ENCODE measurements at places on chromosomes 11 and 22.

- peak; percentile 27 for DNase-seq
Observed at GRCh38 chr11:32829157-32829679, 509 bp upstream of the PRRG4 start.

DNA sequence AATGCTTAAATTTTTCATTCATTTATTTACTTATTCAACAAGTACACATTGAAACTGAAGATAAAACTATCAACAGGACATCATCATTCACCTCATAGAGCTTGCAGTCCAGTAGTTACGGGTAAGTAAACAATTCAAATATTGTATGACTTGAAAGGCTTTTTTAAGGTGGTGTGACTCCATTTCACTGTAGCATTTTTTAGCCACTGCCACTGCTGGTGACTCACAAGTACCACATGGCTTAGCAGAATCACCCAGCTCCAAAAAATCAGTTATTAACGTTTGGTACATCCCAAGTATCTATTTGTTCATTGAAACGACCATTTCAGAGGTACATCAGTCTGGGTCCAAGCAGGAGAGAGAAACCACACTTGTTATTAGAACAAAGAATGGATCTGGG lies 427.9 kb upstream of the DDI1 start:
- DNase-seq: no peak

- DNase-seq: no peak
Observed at GRCh38 chr22:31952472-31952871, 8.1 kb downstream of the YWHAH start.

DNA sequence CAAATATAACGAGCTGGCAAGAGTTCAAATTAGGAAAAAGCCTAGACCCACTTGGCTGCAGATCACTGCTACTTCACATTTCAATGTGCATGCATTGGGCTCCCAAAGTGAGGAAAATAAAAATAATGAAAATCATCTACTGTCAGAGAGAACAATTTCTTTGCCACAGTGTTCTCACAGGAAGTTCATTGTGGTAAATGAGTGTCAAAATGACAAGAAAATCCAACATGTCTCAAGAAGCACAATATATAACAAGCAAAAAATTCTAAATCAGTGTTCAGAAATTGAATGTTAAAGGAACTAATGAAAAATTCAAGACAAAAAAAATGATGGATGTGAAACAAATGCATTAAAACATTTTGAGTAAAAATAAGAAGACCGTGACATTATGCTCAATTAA lies 31.3 kb downstream of the RCN1 start:
- no peak for DNase-seq

GRCh38 chr11:114176321-114176720 lies 116.8 kb downstream of the ZBTB16 start:
- DNase-seq: no peak

DNA sequence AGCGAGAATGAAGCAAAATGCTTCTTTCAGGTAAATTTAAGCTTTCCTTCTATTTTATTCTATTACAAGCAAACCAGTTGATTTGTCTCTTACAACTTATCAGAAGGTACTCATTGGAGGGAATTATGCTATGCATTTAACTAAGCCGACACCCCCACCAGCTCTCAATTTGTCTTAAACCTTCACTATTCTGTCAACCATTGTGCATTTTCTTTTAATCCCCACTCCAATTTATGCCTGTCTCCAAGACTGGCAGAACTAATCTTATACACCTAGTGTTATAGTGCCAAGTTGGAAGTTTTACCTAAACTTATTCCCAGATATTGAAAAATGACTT lies 12.5 kb downstream of the TAF1D start:
- DNase-seq: no peak

DNA sequence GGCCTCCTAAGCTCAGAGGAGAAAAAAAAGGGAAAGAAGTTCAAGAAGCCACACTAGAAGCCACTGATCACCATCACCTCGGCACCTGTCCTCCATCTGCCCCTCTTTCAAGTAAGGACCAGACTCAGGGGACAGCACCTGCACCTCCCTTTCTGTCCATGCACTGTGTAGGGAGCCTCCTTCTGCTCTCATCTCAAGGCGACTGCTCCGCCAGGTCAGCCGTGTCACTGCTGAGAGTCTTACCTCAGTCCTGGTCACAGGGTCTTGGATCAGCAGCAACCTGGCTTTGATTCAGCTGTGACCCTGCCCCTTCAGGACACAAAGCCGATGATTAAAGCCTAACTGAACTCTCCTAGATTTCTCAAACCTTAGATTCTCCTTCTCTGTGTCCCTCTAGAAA lies 101.5 kb downstream of the ZNF280B start:
- no peak for DNase-seq

Measured in activated CD8-positive, alpha-beta memory T cell treated with anti-CD3 and anti-CD28 coated beads for 48 hours (primary cell).